Effector memory CD8-positive, alpha-beta T cell (primary cell): ENCODE measurements at places on chromosomes 1 and 21.
A peak's percentile ranks its signal among the peaks of the same experiment; 100 is the strongest.

GRCh38 chr1:19504796-19505692, 19.7 kb upstream of the CAPZB start:
- H3K36me3 ChIP-seq, result peaks cover 4% of the 10 kb centered on the region
- no peaks in the 10 kb centered on the region for H3K27me3 ChIP-seq
- peaks cover 7% of the 10 kb centered on the region for H3K4me1 ChIP-seq
- H3K27ac ChIP-seq, result no peak overlapping the region
- no peak for DNase-seq

DNA sequence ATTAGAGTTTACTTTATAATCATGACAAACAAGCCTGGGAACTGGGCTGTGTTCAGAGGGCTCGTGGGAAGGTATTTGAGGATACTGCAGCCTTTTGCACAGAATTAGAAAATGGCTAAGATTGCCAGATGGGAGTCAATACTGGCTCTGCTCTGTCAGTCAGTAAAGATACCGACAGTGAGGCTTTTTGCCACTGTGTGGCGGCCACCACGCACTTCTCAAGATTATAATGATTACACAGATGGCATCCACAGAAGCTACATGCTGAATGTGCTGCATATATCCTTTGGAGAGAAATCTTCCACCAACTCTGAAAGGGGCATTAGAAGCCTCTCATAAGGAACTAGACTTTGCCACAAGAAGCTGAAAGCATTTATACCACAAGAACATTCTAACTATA, 213.4 kb upstream of the PTBP2 start:
- H3K4me1 ChIP-seq, result no peaks in the 10 kb centered on the region
- H3K36me3 ChIP-seq, result no peaks in the 10 kb centered on the region
- no peak for DNase-seq

GRCh38 chr1:201739492-201740085, 89.4 kb upstream of the IPO9 start:
- peak; percentile 32 for DNase-seq
- no peaks in the 10 kb centered on the region for H3K36me3 ChIP-seq
- peaks cover 21% of the 10 kb centered on the region for H3K4me1 ChIP-seq
- H3K27ac ChIP-seq, result peak overlapping the region; percentile 49

DNA sequence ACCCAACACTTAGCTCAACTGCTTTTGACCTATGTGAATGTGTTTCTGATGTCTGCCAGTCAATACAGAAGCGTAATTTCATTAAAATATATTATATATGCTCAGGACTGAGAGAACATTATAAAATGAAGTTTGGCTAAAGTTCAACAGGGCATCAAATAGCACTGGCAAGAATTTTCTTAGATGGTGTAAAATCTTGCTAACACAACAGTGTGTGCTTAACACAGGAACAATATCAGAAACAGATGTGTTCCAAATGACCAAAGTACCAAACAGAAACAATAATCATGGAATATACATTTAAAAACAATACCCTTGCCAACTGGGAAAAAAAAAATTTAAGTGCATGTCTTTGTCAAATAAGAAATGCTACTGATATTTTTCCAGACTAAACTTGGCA, 10.4 kb upstream of the LHX8 start:
- no peak overlapping the region for H3K27ac ChIP-seq
- H3K4me3 ChIP-seq, result no peak overlapping the region
- no peaks in the 10 kb centered on the region for H3K36me3 ChIP-seq

- H3K4me1 ChIP-seq, result peaks cover 33% of the 10 kb centered on the region
- DNase-seq, result no peak
- no peaks in the 10 kb centered on the region for H3K27me3 ChIP-seq
These were observed 1.9 kb downstream of the TTF2 start for GRCh38 chr1:117061986-117062415.

DNA sequence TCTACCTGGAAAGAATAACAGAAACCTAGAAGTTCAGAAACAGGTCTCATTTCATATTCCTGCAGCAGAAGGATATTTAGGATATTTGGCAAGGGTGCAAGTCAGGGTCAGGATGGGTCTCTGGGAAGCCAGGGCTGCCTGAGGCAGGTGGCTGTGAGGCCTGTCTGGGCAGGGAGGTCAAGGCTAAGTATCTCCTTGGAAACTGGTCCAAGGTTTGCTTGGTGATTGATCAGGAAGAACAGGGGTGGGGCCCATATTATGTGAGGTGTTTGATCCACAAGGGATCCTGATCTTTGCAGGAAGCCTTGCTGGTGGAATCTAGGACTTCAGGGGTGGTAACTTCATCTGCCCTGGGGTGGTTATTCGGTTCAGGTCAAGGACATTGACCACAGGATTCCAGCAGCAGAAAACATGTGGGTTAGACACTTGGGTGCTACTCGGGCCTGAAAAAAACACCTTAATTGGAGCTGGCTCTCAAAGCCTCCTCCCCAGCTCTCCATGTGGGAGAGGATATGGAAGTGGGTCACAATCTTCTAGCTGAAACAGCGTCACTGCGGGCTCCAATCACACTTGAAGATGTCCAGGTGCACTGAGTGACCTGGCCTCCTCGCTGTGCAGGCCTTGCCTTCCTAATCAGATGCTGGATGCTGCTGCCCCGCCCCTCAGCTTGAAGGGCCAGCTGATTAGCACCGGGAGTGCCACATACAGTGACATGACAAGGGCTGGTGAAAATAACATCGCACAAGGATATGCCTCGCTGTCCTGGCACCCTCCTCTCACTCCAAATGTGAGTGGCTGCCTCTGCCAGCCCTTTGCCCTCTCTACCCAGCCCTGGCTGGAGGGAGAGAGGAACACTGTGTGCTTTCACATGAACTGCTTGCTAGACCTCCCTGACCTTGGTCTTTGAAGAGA, 8.7 kb downstream of the CTNNBIP1 start:
- H3K4me1 ChIP-seq, result peaks cover 6% of the 10 kb centered on the region
- H3K27ac ChIP-seq, result peak overlapping the region; percentile 71
- H3K36me3 ChIP-seq, result no peaks in the 10 kb centered on the region
- no peaks in the 10 kb centered on the region for H3K27me3 ChIP-seq

GRCh38 chr1:98072047-98072446, 151.2 kb upstream of the DPYD start:
- peaks cover 7% of the 10 kb centered on the region for H3K4me1 ChIP-seq
- DNase-seq, result no peak
- peaks cover 7% of the 10 kb centered on the region for H3K27me3 ChIP-seq

- H3K27ac ChIP-seq, result no peak overlapping the region
- no peak overlapping the region for H3K4me3 ChIP-seq
- no peaks in the 10 kb centered on the region for H3K4me1 ChIP-seq
- no peaks in the 10 kb centered on the region for H3K36me3 ChIP-seq
These were observed 61.2 kb upstream of the CCDC190 start for GRCh38 chr1:162922201-162922600.

DNA sequence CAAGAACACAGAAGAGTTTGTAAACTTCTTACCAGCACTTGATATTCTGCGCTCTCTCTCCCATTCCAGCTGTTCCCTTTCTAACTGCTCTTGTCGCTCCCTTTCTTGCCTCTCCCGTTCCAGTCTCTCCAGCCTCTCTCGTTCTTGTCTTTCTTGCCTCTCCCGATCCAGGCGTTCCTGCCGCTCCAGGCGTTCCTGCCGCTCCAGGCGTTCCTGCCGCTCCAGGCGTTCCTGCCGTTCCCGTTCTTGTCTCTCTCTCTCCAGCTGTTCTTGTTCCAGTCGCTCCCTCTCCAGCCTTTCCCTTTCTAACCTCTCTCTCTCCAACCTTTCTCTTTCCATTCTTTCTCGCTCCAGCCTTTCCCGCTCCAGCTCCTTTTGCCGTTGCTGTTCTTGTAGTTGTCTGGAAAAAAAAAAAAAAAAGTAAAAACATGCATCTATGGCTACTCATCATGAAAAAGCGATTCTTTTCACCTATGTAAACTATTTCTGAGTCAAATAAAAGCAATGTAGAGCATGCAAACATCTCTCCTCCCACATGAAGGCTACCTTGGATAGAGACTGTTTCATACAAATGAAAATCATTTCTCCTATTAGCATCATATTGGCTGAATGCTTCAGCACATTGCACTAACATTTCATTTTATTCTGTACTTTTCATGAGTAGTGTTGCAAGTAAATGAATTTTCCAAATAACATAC, 91.5 kb upstream of the LBR start:
- H3K36me3 ChIP-seq, result no peaks in the 10 kb centered on the region
- H3K4me3 ChIP-seq, result no peak overlapping the region

DNA sequence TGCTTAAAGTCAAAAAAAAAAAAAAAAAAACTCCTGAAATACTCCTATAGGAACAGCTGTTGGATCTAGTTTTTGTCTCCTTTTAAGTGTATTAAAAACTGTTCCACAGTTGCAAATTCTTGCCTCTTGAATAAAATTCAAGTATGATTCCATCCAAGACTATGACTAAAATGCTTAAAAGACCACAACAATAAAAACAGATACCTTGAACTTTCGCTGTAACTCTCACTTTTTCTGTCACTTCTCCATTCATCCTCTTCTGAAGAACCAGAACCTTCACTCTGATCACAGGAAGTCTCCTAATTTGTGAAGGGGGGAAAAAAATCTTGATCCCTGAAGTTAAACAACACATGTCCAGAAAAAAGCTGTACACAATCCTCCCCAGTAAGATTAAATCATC, 55.0 kb upstream of the PSMG1 start:
- H3K36me3 ChIP-seq, result peaks cover 62% of the 10 kb centered on the region
- H3K4me3 ChIP-seq, result no peak overlapping the region
- no peaks in the 10 kb centered on the region for H3K27me3 ChIP-seq
- peaks cover 14% of the 10 kb centered on the region for H3K4me1 ChIP-seq
- H3K27ac ChIP-seq, result no peak overlapping the region

DNA sequence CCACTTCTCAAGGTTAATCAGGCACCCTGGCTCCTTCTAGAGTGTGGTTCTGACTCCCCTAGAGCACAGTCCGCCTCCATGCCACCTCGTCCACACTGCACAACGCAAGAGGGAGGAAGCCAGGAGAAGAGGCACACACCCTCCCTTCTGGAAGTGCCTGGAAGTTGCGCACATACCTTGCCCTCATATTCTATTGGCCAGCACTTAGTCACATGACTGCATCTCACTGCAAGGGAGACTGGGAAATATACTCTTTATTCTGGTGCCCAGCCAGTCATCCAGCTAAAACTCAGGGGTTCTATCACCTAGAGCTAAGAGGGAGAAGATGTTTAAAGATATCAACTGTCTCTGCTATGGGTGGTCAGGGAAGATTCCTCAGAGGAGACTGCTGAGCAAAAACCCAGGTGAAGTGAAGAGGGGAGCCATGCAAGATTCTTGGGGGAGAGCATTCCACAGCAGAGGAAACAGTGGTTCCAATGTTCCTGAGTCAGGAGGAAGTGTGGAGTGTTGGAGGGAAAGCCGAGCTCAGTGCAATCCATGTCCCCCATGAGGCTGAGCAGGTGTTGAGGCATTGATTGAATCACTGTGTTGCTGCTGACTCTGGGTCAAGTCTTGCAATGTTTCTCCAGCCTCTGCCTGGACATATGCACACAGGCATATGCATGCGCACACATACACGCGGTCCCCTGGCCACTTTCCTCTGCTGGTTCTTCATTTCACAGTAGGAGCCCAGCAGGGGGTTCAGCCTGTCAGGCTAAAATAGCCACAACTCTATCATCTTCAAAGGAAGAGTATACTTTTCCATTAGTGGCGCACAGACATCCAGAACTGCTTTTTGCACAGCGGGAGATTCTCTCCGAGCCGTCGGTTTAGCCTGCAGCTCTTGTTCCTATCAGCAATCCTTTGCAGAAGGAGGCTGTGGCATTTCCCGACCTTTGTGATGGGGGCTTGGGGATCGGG, 22.3 kb upstream of the KLHDC7A start:
- no peak for DNase-seq
- H3K36me3 ChIP-seq, result no peaks in the 10 kb centered on the region
- H3K4me3 ChIP-seq, result no peak overlapping the region
- H3K27ac ChIP-seq, result no peak overlapping the region
- no peaks in the 10 kb centered on the region for H3K4me1 ChIP-seq

- H3K27me3 ChIP-seq, result no peaks in the 10 kb centered on the region
- H3K4me1 ChIP-seq, result no peaks in the 10 kb centered on the region
- no peak overlapping the region for H3K27ac ChIP-seq
These were observed 14.9 kb upstream of the VPS26C start for GRCh38 chr21:37281993-37282392.

DNA sequence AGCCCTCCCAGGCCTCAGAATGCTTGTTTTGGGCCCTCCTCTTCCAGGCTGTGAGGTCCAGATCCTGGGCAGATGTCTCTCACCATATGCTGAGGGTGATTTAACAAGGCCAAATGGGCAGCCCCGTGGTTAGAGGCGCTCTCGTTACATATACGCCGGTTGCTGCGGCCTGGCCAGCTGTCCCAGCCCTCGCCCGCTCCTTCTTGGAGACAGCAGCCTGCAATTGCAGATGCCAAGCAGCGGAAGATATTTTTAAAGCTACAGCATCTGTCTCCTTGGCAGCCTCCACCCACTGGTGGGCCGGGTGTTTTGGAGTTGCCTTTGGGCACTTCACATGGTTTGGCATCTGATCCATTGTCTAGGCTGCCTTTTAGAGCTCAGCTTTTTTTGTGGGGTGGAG, 178.8 kb upstream of the NFIA start:
- no peaks in the 10 kb centered on the region for H3K27me3 ChIP-seq
- H3K4me1 ChIP-seq, result no peaks in the 10 kb centered on the region
- no peaks in the 10 kb centered on the region for H3K36me3 ChIP-seq
- H3K27ac ChIP-seq, result no peak overlapping the region
- no peak for DNase-seq
- no peak overlapping the region for H3K4me3 ChIP-seq

GRCh38 chr1:83017701-83018100, 981.2 kb downstream of the TTLL7 start:
- H3K36me3 ChIP-seq, result no peaks in the 10 kb centered on the region
- DNase-seq, result no peak
- H3K27ac ChIP-seq, result no peak overlapping the region
- no peak overlapping the region for H3K4me3 ChIP-seq
- no peaks in the 10 kb centered on the region for H3K4me1 ChIP-seq

DNA sequence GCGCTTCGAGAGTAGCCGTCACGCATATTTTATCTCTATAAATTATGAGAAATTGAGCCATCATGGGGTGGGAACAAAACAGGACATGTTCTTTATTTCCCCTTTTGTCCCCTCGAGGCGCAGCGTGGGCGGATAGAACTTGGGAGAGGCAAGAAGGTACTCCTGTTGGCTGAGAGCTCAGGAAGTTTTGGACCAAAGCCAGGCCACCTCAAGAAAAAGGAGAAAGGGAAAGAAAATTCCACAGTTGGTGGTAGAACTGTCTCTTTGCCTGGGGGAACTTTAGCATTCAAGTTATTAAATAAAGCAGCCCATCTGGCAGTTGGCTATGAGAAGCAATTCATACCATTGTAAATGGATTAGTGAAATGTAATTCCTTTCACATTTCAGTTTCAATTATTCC, 76.4 kb upstream of the DSCAM start:
- no peak for DNase-seq
- H3K36me3 ChIP-seq, result no peaks in the 10 kb centered on the region
